ENCODE measurements at places on chromosomes 11 and 22.

GRCh38 chr22:37311761-37312312 lies 29.5 kb downstream of the CYTH4 start:
- no peak for DNase-seq

DNA sequence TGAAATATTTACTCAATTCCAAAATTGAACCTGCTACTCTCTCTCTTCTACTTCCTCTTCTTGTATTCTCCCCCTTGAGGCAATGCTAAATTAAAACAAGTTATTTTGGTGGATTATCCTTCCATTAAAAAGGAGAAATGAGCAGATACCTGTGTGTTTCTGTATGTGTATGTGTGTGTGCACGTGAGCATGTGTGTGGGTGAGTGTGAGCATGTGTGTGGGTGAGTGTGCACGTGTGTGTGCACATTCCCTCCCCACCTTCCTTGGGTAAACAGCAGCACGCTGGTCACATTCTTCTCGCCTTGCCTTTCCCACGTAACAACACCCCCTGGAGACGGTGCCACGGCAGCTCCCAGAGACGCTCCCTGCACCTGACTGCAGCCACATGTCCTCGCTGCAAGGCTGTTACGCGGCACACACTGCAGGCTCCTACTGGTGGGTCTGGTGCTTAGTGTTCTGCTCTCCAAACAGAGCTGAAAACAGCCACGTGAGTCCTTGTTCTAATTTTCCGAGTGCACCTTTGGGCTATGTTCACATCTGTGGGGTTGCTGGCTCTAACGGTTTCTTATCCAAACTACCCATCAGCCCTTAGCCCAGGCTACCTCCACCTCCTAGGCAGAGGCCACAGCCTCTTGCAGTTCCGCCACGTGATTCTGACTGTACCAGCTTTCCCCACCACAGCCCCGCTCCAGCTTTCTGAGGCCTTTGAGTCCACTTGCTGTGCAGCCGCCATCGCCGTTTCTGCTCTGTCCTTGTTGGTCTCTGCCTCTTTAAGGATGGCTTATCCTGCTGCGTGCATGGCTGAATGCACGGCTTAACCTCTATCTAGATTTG lies 123.4 kb downstream of the CTTN start:
- DNase-seq = no peak

- peak; percentile 86 for DNase-seq
Observed at GRCh38 chr11:60852117-60852981, 3.4 kb downstream of the PTGDR2 start.

- no peak for DNase-seq
Observed at GRCh38 chr22:45769569-45770210, 98.1 kb downstream of the ATXN10 start.

DNA sequence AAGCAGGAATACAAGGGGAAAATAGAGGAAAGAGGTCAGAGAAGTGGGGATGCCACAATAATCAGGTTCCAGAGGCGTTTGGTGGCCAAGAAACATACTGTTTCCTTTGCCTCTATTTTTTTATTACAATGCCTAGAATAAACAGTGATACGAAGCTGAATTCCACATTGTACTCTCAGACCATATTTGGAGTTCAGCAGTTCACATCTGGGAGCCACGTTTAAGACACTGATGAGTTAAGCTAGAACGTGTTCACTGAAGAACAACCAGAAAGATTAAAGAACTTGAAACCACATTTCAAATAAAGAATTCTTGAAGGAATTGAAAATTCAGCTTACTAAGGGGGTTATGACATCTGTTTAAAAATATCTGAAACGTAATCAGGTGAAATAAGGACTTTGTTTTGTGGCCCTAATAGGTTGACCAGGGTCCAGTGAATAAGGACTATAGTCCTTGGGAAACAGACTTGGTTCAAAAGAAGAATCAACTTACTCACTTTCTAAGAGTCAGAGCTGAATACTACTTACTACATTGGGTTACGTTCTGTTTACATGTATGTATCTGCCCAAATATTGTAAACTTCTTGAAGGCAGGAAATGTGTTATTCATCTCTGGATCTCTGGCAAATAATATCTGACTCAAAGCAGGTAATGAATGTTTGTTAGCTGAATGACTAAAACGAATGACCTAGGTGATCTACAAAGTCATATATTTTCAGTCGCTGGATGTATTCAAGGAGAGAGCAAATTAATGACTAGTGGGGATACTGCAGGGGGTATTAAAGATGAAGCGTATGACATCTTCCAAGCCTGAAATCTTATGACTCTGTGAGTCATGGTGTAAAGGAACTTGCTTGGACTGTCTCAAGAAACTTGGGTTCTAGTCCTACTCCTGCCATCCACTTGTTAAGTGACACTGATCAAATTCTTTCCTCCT lies 247.0 kb upstream of the NARS2 start:
- DNase-seq = no peak

- DNase-seq = no peak
Observed at GRCh38 chr11:29361369-29361768, 655.5 kb downstream of the KCNA4 start.

GRCh38 chr11:47369676-47370075 lies 8.7 kb downstream of the SPI1 start:
- DNase-seq = no peak

- no peak for DNase-seq
Observed at GRCh38 chr11:116255321-116255953, 517.4 kb downstream of the BUD13 start.

DNA sequence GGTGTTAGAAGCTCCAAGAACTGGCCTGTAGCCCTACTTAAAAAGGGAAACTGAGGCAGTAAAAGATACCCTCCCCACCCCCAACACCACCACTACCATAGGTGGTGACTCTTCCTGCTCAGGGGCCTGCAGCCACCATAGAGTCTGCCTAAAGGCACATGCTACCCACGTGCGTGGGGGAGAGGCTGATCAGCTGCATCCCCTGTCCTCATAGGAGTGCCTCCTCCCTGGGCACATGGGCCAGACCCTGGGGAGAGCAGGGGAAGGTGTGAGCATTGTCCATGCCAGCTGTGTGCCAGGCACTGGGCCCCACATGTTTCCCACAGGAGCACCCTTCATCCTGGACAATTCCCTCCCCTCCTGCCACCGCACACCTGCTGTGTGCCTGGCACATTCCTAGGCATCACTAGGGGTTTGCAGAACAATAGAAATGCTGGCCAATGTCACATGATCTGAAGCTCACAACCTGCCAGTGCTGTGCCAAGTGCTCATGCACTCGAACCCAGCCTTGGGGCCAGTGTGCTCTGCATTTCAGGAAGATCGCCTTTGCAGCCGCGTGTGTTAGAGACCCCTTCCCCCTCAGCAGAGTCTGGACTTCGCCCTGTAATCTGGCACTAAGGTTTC lies 41.7 kb upstream of the GCAT start:
- no peak for DNase-seq

DNA sequence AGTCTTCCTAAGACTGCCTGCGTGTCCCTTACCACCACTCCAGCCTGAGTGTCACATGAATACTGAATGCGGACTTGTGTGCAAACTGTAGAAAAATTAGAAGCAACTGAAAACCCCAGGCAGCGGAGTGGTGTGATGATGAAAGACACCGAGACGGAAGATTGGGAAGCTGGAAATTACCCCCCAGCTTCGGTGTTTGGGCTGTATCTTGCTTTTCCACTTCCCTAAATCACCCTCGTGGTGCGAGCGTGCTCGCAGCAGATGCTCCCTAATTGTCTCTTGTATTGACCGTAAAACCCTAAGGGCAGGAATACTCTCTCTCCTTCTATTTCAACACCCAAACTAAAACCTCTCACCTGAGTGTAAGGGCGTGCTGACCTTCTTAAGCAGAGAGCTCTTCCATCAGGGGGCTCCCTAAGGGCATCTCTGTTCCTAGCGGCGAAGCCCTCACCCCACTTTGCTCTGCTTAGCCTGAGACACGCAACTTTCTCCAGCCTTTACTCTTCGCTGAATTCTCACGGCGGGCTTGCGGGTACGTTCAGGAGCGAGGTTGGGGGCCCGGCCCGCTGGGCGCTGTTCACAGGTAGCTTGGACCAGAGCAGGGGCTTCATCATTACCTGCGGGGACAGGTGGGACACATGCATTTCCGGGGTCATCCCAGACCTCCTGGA lies 62.4 kb downstream of the CRYBB2 start:
- DNase-seq = no peak

DNA sequence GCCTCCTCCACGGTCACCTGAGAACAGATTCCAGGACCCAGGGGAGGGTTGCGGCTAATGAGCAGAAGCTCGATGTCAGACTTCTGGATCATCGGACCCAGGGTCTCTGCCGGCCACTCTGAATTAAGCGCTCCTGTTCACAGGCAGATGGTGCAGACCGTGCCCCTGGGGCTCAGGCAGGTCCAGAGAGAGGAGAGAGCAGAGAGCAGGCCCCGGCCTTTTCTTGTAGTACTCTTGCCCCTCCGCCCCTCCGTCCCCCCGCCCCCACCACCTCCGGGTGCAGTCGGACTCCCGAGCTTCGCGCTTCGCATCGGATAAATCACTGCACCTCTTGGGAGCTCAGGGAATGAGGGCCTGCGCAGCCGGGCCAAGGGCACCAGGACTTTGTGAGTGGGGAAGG lies 50.3 kb downstream of the RPS6KA4 start:
- no peak for DNase-seq

GRCh38 chr11:66845876-66846212 lies 2.6 kb downstream of the RCE1 start:
- no peak for DNase-seq

- DNase-seq = no peak
Observed at GRCh38 chr11:132022733-132023478, 652.5 kb downstream of the NTM start.

DNA sequence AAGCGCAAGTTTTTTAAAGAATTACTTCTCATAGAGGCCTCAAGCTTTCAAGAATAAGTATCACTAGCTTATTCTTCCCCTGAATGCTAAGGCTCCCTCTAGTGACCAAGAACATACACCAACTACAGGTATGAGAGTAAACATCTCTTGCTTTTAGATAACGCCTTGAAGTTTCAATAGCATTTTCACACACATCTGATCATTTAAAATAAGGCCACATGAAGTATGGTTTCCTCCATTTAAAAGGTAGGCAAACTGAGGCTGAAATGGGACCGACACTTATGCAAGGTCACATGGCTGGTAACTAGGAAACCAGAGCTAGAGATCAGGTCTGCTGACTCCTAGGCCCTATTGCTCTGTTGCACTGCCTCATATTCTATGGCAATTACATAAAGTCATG lies 66.5 kb downstream of the CCDC34 start:
- no peak for DNase-seq

- DNase-seq = peak; percentile 92
Observed at GRCh38 chr22:49934891-49935557, 16.6 kb downstream of the CRELD2 start.

DNA sequence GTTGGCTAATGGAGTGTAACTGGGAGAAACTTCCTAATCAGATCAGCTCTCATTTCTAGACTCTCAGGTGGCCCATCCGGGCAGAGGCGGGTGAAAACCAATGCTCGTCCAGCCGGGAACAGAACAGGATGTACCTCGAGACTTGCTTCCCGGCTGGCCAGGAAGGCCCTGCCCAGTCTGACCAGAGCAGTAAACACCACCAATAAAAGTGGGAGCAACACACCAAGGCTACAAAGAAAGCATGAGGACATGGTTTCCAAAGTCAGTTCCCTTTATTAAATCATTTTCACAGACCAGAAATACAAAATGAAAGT lies 940 bp upstream of the TNKS1BP1 start:
- DNase-seq = peak; percentile 85

DNA sequence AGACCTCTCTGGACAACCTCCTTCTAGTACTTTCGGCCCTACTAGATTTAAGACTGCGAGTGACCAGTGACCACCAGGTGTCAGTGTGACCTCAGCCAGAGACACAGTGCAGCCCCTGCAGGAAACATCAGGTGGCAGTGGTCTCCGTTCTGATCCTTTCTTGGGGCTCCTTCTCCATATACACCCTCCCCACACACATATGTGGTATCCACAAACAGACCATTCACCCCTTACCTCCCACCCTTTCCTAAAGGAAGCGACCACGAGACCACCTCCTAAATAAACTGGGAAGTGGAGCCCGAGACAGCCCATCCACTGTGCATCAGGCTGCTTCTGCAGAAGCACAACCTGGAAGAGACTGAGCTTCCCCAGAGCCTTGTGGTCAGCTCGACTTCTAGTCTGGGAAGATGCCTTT lies 38.5 kb upstream of the CYP2D6 start:
- DNase-seq = peak; percentile 72

GRCh38 chr11:42003801-42004200 lies 544.3 kb upstream of the LRRC4C start:
- no peak for DNase-seq

DNA sequence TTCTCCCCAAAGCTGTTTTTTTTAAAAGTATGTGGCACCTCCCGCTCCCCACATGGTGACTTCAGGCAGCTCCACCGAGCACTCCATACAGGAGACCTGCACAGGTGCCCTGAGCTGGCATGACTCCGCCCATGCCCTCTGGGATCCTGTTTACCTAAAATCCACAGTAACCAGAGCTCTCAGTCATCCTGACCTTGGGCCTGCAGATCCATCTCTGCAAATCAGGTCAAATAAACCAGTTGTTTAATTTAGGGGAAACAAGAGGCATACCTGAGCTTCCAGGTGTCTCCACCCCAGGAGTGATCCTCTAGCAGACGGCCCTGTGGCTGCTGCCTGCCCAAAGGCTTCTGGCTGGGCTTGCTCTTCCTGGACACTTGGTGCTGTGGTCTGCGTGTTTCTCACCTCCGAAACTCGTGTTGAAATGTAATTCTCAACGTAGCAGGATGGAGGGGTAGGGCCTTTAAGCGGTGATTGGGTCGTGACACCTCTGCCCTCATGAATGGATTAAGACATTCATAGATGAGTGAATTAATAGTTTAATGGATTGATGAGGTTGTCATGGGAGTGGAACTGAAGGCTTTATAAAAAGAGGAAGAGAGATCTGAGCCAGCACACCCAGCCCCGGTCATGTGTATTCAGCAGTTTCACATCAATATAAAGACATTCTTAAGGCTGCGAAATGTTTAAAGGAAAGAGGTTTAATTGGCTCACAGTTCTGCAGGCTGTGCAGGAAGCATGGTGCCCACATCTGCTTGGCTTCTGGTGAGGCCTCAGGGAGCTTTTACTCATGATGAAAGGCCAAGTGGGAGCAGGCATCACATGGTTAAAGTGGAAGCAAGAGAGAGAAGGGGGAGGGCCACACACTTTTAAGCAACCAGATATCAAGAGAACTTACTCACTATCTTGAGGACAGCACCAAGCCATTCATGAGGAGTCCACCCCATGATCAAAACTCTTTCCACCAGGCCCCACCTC lies 34.1 kb downstream of the LINC01488 start:
- DNase-seq = no peak

DNA sequence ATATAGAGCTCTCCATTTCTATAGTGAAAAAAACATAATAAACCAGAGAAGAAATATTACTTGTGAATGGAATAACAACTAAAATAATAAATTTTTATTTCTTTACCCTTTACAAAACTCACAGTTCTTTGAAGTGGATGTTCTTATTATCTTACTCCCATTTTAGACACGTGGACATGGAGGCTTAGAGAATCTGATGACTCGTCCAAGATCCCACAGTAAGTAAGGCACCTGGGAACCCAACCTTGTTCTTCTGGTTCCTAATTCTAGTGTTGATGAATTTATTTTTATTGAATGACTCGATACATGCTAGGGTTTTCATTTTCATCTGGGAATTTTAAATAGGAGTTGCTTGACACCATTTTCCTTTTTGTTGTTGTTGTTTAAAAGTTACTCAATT lies 1.8 kb downstream of the BPIFC start:
- DNase-seq = no peak

GRCh38 chr11:110124605-110125004 lies 31.4 kb downstream of the ZC3H12C start:
- DNase-seq = no peak
